ENCODE measurements at places on chromosomes 11 and 22. TPM values are rescaled to one million over a fixed set of nuclear protein-coding genes. Genes with fewer than 3 reads are reported as not detected.

GLB1L2 gene
- total RNA-seq, result 5.5 TPM

RRP8 gene
- 19.7 TPM for total RNA-seq

CREB3L1 gene
- total RNA-seq, result 9.8 TPM

CARD18 gene
- total RNA-seq, result not detected

C11orf16 gene
- total RNA-seq, result not detected

ZNF70 gene
- 12.3 TPM for total RNA-seq

BTG4 gene
- total RNA-seq, result not detected

ARHGAP8 gene
- total RNA-seq, result 18.0 TPM

DNA sequence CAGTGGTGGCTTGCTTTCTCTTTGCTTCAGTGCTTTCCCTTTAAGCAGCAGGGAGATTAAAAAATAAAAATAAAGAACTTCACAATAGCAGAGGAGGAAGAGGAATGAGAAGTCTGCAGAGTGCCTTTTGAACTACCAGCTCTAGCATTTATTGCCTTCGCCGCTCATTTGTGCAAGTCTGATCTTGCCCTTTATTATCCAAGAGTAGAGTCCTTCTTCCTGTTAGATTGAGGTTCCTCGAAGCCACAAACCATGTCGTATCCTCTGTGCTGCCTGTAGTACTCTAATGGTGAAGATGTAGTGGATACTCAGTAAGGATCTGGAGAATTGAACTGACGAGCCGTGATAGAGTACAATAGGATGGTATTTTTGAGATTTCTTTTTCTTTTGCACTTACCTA, 101.2 kb upstream of the RAG2 start:
- no peak for DNase-seq

DNA sequence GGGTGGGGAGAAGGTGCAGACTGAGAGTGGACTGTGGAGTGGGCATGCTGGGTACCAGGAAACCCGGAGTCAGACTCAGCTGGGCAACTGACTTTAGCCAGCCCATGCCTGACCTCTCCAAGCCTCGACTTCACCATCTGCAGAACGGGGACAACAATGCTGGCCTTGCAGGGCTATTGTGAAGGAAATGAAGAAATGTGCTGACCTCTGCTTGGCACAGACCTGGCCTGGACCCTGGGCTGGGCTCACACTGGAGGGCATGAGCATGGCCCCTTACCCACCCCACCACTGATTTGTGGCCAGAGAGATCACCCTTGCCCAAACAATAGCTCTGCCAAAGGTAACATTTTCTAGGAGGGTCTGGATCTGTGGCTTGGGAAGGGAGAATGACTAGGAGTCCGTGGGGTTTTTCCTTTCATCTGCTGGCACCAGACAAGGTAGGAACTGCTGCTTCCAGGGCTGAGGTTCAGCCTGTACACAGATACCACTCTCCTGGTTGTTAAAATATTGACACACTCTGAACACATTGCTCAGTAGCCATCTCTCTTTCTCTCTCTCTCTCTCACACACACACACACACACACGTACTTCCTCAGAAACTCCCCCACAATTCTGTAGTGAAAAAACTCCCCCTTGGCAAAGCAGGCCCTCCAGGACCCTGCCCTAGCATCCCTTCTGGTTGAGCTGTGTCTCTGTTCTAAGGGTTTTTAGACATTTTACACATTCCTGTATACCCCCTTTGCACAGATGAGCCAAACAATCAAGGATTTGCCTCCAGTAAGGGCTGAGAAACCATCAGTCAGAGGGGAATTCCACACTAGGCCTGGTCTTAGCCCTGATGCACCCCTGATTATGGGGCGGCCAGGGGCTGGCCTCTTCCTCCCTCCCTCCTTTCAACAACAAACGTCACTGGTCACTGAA, 1.0 kb downstream of the MOGAT2 start:
- no peak for DNase-seq

DNA sequence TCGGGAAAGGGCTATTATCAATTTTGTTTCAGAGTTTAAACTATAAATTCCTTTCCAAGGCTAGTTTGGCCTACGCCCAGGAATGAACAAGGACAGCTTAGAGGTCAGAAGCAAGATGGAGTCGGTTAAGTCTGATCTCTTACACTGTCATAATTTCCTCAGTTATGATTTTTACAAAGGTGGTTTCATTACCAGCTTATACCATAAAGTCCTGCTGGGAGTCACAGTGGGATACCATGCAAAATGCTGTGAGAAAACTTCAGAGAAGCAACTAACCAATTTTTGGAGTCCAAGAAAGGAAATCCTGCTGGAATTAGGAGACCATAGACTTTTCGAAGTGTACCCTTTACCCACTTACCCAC, 17.4 kb upstream of the ZC3H12C start:
- DNase-seq, result no peak

DNA sequence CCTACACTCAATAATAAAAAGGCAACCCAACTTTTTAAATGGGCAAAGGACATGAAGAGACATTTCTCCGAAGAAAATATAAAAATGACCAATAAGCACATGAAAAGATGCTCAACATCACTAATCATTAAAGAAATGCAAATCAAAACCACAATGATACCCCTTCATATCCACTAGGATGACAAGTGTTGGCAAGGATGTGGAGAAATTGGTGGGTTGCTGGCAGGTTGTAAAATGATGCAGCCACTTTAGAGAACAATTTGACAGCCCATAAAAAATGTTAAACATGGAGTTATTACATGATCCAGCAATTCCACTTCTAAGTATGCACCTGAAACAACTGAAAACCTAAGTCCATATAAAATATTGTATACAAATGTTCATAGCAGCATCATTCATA, 73.2 kb upstream of the LMO2 start:
- DNase-seq, result no peak

GRCh38 chr22:39820256-39820655, 73.3 kb downstream of the ENTHD1 start:
- DNase-seq, result no peak

DNA sequence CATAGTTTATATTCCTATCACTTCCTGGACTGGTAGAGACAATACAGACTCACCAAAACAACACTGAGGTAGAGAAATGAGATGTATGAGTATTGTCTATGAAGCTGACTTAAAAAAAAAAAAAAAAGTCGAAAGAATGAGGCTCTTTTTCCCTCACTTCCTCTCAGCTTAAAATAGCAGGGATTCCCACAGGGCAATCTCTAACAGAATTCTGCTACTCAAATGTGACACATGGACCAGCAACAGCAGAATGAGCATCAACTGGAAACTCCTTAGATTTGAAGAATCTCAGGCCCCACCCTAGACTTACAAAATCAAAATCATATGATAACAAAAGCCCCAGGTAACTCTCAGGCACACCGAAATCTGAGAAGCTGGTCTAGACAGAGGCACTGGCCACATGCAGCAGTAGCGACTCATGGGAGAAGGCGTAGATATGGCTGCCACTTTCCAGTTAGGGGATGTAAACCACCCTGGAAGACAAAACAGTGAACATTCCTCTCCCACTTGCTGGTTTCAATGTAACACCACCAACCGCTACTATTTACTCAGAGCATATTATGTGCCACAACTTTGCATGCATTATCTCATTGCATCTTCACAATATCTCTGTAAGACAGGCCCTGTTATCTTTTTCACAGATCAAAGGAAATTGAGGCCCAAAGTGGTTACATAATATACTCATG, 128.0 kb downstream of the RBFOX2 start:
- DNase-seq, result no peak

DNA sequence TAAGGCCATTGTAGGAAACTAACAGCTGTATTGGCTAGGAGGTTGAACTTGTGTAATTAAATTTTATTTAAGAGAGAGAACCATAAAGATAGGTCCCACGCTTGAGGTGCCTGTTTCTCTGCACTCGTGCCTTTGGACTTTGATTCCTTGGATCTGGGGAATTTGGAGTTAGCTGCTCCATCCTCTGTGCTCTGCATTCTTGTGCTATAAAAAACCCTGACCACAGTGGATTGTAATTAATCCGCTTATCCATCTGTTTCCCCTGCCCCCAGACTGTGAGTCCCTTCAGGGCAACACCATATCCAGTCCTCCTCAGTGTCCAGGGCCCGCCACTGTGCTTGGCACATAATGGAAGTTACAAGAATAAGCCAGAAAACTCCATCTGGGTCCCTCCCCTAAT, 169.8 kb downstream of the SPON1 start:
- no peak for DNase-seq

GRCh38 chr22:41407433-41407832, 25.7 kb downstream of the TEF start:
- no peak for DNase-seq

DNA sequence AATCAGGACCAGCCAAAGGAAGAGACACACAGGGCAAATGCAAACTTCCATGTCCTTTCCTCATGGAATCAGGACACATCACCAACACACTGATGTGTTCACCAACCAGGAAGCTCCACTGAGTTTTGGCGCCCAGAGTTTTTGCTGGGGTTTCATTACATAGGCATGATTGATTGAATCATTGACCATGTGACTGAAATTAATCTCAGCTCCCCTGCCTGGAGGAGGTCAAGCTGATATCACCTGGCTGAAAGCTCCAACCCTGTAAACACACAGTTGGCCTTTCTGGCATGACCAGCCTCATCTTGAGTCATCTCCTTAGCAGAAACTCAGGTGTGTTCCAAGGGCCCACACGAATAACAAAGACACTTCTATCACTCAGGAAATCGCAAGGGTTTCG, 133.2 kb downstream of the TRIM29 start:
- no peak for DNase-seq

- DNase-seq, result peak; percentile 42
Observed at GRCh38 chr11:69243496-69244200, 50.3 kb upstream of the MYEOV start.
